ENCODE measurements at places on chromosomes 13 and 19.

DNA sequence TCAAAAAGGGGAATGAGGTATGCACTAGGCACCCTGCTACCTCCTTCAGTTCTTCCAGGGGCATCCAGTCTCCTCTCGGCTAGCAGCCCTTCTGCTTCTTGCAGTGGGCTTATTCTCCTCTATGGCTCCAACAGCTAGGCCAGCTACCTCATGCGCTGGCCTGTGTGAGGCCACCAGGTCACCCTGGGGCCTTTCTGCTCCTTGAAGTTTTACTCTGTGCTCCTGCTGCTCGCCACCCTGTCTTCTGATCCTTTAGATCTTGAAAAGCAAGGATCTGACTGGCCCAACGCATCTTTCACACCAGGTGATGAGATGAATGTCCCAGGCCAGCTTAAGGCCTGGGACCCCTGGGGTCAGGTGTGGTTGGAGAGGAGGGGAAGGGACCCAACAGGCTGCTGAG lies 66.2 kb downstream of the RUBCNL start:
- DNase-seq: no peak

GRCh38 chr13:110065780-110066179 lies 241.2 kb downstream of the COL4A1 start:
- DNase-seq: no peak

GRCh38 chr19:6735181-6735911 lies 2.0 kb downstream of the GPR108 start:
- no peak for DNase-seq

DNA sequence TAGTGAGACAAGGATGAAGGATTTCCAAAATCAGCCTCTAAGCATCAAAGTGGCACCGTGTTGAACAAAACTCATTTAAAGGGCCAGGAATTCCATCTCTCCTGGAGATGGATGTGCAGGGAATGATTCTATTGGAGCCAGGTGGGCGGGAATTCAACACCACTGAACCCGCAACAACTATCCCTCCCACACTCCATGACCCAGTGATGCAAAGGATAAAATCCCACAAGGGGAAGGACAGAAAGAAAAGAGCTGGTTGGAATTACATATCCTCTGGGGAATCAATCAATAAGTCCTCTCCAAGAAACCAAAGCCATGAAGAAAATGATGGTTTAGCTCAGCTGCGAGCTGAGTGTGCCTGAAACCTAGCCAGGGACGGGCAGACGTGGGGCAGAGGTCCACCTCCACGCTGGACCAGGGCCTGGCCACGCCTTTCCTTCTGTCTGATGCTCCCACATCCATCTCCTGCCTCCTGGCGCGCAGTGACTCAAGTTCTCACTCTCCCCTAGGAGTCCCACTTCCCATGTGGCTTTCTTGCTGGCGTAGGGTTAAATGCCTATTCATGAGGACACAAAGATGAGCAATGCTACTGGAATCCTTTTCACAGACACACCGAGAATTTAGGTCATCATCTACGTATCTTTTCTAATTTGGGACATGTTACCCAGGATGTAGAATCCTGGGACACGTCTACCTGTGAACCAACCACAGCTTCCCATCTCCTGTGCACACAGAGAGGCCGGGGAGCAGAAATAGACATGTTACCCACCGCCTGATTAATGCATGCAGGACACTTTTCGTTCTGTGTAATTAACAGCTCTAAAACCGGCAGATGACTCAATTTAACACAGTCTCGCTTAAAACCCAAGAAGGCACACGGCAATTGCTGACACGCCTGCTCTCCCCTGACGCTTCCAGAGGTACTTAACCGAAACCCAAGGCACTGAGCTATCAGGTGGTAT lies 48.6 kb downstream of the PEPD start:
- peak; percentile 80 for DNase-seq

DNA sequence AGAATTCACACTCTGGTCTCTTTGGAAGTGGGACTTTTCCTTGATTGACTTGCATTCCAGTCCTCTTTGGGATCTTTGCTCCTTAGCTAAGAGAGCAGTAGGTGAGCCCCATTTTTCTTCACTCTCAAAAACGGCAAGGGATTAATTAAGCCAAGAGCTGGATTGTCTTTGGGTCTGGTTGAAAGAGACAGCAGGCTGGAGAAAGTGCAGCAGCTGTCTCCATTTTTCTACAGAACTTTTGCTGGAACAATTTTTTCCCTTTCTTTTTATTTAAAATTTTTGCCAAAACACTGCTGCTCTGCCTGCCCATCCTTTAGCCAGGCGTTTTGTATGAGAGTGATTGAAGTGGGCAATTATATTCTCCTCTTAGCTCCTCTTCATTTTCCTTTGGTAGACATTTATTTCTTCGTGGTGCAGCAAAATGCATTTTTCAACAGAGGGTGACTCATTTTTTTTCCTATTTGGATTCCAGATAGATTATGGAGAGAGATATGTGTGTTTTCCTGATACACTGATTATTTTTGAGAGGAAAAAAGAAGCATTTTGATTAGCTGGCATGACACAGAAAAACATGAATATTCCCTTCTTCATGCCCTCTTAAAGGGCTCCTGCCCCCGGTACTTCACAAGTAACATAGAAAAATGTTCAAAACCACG lies 371.2 kb upstream of the NBEA start:
- DNase-seq: no peak

DNA sequence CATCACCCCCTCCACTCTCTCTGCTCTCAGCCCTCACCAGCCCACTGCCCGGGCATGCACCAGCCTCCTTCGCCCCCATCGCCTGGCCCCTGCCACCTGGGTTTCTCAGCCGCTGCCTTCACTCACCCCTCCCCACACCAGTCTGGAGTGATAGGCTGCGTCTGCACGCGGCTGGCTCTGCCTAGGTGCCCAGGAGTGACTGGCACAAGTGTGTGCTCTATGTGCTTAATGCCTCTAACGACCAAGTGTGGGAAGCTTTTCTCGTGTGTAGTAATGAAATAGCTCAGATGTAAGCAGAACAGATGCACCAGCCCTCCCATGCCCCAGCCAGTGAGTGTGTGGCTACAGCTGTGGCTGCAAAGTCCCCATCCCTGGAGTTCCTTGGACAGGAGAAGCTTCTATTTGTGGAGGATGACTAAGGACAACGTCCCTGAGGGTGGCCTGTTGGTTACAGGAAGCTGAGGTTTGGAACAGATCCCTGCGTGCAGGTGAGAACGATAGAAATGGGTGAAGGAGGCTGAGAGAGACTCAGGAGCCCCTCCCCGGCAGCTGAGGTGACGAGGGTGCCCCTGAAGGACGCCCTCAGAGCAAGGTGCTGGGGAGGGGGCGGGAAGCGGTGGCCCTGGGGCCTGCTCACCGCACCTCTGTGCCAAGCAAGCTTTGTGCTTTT lies 35.6 kb downstream of the ATP11A start:
- DNase-seq: no peak

GRCh38 chr13:25733001-25733491 lies 318.8 kb downstream of the SHISA2 start:
- peak; percentile 45 for DNase-seq

DNA sequence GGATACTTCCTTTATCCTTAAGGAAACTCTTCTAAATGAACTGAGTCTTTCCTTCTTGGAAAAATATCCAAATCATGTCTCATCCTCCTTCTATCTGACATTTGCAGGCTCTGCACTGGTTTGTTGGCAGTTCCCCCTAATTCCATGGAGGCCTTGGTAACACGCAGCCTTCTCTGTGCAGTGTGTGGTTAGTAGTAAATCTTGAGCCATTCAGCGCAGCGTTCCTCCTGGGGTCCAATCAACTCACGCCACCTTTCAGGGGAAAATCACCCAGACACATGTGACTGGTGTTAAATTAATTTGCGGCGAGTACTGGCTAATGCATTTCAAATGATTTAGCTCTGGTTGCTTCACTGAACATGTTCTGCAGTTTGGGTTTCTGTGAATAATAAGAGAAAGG lies 21.0 kb upstream of the CBY2 start:
- no peak for DNase-seq

DNA sequence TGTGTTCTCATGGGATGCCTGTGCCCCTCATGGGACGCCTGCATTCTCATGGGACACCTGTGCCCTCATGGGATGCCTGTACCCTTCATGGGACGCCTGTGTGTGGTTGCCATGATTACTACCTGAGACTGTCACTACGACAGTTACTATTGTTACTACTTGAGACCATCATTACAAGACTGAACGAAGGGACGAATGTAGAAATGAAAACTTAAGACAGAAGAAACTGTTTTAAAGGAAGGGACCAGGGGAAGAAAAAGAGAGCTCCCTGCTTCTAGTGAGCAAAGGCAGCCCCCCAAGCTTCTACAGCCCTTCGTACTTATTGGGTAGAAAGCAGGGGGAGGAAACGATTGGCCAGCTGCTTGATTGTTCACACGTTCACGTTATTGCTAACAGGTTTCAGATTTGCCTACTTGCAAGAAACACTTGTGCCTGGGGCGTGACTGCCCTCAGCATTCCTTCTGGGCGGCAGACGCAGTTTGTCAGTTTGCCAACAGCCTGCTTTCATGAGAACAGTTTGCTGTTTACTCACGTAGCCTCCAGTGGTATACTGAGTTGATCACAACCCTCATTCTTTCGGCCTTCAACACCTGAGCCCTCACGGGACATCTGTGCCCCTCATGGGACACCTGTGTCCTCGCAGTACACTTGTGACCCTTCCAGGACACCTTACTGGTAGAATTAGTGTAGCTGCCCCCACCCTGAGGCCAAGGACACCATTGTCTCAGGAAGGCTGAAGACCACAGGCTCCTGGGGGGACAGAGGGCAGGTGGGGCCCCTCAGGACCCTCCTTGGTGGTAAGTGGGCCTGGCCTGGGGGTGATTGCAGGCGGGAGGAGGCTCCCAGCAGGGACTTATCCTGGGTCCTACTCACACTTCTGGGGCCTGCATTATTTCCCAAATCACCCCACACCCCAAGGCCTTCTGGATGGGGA lies 2.5 kb upstream of the S1PR4 start:
- peak; percentile 94 for DNase-seq

- no peak for DNase-seq
These were observed 25.1 kb downstream of the TMEM161A start for GRCh38 chr19:19113040-19113626.
